ENCODE measurements at places on chromosomes 7 and 10.

DNA sequence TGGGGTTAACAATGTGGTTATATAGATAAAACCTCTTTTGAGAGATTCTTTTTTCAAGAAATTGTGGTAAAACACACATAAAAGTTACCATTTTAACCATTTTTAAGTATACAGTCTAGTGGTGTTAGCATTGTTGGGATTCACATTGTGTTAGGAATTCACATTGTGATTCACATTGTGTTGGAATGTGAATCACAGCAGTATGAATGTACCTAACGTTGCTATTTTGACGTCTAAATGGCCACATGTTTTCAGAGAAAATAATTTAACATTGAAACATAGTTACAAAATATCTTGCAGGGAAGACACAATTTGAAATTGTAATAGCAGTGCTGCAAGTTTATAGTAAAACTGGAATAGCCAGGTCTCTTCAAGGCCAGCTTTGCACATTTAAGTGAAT lies 129.0 kb downstream of the BICC1 start:
- DNase-seq = no peak

- DNase-seq = no peak
Observed at GRCh38 chr7:149293338-149293737, 31.3 kb downstream of the ZNF783 start.

DNA sequence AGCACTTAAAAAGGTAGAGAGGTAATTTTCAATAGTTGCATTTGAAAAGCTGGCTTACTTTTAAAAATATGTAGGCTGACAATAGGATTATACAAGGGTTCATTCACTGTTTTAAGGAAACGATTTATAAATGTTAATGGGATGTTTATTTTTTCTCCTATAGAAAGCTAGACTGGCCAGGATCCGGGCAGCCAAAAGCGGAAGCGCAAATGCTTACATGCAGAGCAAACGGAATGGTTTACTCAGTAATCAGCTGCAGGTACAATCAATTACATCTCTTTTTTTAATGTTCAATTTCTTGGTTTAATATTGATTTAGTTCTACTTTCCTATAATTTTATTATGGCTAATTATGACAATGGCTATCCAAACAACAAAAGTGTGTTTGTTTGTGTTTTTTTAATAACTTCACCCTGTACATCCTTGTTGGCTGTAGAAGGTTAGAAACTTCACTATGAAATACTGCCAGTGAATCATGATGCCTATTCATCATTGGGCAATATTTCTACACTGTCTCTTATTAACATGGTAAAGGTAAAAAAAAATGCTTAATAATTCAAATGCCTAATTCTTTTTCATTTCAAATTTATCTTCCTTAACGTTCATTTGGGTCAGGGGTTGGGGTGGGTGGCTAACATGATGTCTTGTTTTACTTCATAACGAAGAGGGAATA lies 116.4 kb downstream of the TSPAN12 start:
- DNase-seq = no peak

GRCh38 chr7:46363688-46364087 lies 442.6 kb upstream of the IGFBP3 start:
- DNase-seq = no peak

DNA sequence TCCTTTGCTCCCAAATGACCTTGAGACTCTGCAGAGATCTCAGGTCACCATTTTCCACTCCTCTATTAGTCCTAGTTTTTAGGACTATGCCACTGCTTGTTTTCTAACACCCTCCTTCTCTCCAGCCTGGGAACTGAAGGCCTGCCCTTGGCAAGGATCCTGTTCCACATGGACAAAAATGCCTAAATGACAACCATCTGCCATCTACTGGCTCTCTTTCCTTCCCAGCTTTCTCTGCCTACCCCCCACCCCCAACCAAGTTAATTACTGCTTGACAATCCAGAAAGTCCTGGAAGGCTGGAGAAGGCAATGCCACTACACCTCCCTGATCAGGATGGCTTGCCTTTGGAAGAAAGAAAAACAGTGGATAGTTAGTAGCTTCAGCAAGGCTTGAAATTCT lies 44.8 kb upstream of the SP8 start:
- no peak for DNase-seq

DNA sequence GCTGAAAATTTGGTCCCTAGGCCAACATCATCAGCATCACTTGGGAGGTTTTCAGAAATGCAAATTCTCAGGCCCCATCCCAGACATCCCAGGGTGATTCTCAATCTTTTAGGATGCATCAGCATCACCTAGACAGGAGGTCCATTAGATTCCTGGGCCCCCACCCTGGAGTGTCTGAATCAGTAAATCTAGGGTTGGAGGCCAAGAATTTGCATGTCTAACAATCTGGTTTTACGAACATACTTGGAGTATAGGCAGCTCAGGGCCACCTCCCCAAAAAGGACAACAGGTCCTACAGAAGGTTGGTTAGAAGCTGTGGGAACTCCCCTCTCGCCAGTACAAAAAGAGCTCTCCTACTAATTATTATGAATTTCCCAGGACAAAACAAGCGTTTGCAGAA lies 15.5 kb downstream of the ZC3HAV1 start:
- DNase-seq = no peak

- no peak for DNase-seq
Observed at GRCh38 chr7:74288034-74288881, 949 bp upstream of the CLIP2 start.

DNA sequence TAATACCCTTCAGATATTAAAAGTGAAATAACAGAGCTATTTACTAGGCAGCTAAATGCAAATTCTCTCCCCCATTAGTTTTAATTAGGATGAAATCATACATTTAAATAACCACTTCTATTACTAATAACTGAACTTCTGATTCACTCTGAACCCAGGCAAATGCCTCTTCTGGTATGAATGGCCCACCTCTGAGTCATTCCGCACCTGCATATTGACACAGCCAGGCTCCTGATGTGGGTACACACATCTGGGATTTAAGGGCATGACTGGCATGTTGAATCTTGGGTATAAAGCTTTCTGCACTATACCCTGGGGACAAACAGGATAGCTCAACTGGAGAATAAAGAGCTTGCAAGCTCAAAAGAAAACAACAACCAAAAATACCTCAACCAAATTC lies 140.9 kb downstream of the AUTS2 start:
- DNase-seq = no peak

GRCh38 chr7:83517035-83517700 lies 131.8 kb downstream of the SEMA3E start:
- DNase-seq = no peak

DNA sequence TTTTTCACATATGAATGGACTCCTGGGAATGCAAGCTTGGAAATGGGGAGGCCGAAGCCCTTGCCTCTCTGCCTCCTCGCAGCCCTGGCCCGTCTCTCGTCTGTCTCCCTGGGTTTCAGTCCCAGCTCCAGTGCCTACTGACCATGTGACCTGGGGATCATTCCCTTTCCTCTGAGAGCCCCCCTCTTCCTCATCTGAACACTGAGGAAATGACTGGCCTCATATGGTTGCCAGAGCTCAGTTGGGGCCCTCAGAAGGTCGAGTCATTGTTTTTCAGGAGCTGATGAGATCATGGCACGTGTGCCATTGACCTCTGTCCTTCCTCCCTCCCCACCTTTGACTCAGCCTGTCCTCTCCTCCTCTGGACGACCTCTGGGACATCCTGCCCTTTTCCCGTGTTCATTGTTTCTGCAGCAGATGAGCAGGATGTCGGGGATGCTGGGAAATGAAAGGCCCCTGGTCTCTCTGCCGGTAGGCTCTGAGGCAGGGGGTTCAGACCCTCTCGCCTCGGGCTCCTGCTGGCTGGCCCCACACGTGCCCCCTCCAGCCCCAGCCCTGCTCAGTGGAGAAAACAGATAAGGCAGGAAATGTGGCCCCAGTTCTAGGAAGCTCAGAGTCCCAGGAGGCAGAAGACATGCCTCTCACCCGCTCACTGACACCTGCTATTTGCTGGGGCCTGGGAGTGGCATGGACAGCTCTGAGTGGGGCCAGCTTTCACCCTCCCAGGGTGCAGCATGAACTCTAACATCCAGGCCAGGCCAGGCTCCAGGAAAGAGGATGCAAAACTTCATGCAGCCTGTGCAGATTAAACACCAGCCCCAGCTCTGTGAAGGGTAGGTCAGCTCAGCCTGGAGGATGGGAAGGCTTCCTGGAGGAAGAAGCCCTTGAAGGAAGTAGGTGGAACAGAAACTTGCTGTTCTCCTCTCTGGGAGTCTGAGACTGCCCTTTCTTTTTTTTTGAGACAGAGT lies 8.3 kb upstream of the PPP1R35 start:
- peak; percentile 25 for DNase-seq

DNA sequence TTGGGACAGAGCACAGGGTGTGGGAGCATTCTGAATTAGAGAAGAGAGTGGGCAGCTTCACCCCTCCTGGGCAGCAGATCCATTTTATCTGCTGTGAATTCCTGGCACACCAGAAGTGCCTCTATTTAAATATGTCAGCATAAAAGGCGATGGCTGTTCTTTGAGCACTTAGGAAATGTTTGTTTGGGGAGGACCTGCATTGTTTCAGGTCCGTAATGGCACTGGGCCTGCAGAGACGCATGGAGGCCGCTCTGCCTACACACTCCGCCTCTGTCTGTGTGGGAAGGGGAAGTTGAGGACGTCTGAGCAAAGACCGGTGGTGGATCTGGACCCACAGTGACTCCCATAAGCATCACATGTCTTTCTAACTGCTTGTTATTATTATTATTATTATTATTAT lies 253.2 kb downstream of the CAMK1D start:
- no peak for DNase-seq
